ENCODE measurements at places on chromosomes 5 and 9.

DNA sequence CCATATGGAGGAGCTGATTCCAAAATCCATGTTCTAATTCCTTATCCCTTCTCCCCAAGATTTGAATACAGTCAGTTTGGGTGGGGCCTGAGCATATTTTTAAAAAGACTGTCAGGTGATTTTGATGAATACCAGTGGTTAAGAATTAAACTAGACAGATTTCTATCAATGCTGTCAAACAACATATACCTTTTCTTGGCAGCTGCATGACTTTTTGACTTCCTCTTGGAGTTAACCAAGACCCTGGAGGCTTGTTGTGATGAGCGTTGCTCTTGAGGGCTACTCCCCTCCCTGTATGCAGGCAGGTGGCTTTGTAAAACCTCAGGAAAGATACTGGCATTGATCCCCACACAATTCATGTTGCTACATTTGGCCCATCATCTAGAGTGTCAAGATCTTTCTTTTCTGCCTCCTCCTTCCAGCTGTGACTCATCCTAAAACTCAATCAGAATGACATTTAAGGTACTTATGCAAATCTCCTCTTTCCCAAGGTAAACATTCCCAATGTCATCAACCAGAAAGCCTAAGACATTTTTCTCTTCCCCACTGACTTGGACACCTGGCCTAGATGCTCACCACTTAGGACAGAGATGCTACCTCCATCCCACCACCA lies 61.7 kb downstream of the PPP2R2B start:
- DNase-seq: no peak

DNA sequence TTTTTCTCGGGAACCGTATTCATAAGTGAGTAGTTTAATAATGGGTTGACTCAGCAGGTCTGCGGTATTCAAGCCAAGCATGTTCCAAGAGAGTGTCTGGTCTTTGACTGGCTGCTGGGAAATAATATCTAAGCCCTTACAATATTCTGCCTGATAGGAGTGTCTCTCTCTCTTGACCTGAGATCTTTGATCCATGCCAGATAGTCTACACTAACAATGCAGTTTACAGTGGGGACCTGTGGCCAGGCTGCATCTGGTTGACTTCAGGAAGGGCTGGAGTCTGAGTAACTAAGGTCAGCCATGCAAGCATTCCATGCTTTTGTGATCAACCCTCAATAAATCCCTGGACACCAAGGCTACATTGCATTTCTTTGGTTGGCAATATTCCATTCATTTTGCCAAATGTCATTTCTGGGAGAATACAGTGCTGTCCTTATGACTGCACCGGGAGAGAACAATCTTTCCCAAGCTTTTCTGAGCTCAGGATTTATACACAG lies 195.5 kb downstream of the SEMA5A start:
- no peak for DNase-seq

DNA sequence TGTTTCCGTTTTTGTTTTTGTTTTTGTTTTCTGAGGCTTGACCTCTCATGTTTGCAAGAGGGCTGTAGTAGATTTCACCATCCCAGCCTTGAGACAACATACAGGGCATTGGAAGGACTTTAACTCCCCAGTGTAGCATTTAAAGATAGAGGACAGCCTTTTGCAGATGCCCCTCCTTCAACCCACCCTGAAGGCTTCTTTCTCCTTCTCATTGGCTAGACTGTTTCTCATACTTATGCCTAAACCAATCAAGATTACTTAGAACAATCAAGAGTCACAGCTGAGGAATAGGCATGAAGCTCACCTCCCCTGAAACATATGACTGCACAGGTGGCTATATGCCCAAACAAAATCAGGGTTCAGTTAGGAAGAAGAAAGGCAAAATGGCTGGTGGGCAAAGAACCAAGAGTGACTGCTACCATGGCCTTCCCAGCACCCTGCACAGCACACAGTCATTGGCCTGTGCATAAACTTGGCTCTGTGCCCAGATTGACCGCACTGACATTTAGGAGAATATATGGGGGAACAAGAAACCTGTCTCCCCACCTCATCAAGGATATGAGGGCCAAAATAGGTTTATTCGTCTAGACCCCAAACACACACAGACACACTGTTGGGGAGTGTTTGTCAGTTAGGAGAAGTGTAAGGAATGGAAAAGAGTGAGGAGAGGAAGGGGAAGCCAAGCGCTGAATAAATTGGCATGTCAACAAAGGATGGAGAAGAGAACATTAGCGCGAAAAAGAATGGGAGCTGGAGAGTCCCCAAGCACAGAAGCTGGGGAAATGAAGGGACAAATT lies 137.3 kb upstream of the RANBP3L start:
- DNase-seq: no peak

DNA sequence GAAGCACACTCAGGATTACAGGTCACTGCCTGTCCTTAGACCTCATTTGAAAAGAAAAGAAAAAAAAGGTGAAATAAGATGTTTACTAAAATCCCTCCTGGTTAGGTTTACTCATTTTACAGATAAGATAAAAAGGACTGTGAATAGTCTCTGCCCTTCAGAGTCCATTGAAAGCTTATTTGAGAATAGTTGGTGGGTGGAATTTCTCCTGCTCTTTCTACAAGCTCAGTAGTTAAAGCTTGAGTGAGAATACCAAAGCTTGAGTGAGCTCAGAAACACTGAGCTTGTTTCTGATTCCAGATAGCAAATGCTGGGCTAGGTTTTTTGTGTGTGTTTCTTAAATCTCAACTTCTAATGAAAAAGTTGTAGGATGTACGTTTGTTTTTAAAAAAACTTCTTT lies 106.7 kb downstream of the SLF1 start:
- no peak for DNase-seq

- DNase-seq: no peak
Measured at GRCh38 chr9:7148243-7148765, 390.5 kb downstream of the KDM4C start.

DNA sequence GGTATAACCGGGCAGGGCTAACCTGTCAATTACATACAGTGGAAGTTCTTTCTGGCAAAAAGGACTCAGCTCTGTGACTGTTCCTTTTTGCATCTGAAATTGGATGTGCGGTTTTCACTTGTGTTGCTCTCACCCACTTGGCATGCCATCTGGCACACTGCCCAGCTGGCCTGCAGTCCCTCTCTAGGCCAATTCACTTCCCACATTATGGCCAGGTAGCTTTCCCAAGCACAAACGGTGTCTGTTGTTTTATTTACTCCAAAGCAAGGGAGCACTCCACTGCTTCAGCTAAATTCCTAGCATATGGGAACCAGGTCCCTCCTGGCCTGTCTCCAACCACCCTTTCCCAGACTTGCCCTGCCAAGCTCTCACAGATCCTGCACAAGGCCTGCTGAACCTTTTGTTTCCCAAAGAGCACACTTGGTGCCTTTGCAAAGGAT lies 132.5 kb downstream of the SEMA6A start:
- DNase-seq: no peak
